ENCODE measurements at places on chromosomes 2 and 18.

- DNase-seq, result no peak
These were observed 133.4 kb downstream of the KCTD1 start for GRCh38 chr18:26414901-26415440.

DNA sequence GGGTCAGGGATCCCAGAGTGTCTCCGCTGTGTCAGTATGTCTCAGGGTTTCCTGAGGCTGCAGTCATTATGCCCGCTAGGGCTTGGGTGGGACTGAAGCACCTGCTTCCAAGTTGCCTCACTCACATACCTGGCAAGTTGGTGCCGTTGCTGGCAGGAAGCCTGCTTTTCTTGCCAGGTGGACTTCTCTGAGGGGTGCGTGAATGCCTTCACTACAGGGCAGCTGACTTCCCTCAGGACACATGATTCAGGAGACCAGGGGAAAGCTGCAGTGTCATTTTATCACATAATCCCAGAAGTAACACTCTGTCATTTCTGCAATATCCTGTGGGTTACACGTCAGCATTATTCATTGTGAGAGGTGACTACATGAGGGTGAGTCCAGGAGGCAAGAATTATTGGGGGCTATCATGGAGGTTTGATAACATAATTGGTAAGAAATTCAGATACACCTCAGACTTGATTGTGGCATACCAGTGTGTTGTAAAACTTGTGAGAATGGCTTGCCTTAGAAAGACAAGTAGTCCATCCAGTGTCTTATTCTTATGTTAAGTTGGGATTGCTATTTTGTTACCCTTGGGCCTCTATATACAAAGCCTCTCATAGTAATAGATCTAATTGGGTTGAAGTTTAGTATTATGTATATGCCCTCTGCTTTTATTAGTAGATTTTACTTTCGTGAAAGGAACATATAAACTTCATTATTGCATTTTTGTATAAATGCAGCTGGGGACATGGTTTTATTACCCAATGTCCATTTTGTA, 44.1 kb downstream of the NEDD4L start:
- DNase-seq, result no peak

DNA sequence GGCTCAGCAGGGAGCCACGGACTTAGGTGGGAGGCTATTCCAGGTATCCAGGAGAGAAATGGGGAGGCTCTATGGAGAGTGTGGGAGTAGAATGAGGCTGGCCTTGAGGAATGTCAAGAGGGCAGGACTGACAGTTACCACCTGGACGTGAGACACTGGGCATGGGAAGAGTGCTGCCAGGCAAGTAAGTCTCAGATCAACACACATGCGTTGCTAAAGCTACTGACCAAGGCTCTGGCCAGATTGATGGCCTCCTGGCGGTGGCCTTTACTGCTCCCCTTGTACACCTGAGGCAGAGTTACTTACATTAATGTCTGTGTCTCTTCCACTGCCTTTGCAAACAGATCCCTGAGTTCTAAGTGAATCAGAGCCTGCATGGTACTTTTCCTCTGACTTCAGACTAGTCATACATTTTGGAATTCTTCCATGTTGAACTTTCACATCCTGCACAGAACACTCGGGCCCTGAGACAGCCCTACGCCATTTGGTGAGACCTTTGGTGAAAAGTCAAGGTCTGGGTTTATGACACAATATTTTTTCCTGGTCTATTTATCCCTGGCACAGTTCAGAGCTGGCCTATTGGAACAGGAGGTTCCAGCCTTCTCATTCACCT, 398.8 kb upstream of the TRIB2 start:
- no peak for DNase-seq

GRCh38 chr2:127084611-127085316, 22.2 kb downstream of the BIN1 start:
- DNase-seq, result no peak

DNA sequence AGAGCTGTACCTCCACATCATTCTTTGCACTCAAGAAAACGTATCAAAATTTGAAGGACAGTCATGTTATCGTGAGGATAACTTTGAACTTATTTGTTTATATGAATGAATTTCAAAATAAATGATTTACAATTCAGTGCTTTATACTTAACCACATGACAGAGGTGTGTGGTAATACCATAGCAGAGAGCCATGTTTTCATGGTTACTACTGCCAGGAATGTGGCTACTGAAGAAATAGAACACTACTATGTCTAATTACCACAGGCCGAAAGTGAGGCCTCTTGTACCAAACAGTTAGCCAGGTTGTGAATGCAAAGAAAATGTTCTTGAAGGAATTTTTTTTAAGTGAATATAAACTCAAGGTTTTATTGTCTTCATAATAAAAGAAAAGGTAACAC, 49.2 kb downstream of the AAK1 start:
- DNase-seq, result no peak
